ENCODE measurements at places on chromosomes 1 and 21. TPM values are rescaled to one million over a fixed set of nuclear protein-coding genes. Genes with fewer than 3 reads are reported as not detected.
A peak's percentile ranks its signal among the peaks of the same experiment; 100 is the strongest.

GRCh38 chr1:67811781-67812180 is 21.5 kb downstream of the GNG12 start:
- no peak for DNase-seq

The TNFAIP8L2 gene
- total RNA-seq: 17.9 TPM

The RPL11 gene
- total RNA-seq: 909 TPM

DNA sequence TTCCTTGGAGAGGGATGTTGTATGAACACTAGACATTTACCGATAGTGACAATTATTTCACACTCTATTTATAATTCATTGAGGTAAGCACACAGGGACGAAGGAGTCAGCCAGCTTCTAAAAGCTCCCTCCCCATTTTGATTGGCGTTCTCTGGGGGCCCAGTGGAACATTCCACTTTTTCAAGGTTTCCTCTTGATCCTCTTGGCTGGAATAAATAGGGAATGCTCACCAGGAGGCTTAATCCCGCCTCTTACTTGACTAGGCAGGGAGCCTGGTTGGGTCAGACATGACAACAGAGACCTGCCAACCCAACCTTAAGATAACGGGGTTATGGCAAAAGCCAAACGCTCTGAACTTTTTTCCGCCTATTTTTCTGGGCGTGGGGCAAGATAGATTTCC is 974 bp downstream of the ACTN2 start:
- no peak for DNase-seq

DNA sequence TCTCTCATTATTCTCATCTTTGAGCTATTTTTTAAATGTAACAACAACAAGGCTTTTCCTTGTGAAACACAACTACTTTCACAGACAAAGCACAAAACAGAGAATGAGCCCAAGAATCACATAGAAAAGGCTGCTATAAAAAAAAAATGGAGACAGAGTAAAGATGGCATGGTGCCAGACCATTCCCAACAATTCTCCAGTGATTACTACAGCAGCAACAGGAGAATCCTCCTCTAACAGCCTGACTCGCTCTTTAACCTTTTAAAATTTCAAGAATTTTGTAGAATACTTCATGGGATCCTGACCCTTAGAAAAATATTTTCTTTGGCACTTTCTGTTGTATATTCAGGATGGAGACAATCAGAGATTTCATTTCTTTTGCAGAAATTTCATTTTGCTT is 3.8 kb upstream of the BCAS2 start:
- DNase-seq: peak; percentile 27

DNA sequence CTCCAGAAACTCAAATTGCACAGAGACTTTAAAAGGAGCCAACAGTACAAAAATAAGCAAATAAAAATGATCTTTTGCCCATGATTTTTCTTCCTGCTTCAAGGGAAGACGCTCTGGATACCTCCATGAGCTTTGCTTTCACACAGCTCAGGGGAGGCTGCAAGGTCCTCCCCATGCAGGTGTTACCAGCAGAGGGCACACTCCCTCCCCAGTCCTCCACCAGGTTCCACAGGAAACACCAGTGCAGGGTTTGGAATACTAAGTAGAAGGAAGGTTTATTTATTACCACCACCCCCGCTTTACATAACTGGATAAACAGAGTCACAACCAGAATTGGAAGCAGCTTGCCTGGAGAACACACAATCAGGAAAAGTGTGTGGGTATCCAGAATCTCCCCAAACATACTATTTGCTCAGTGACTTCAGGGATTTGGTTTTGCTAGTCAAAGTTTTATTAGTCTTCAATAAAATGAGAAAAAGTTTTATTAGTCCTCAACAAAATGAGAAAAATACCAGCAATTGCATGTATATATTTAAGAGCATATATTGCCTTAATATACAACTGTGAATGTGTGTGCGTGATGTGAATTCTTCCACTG is 37.3 kb downstream of the HSD3B1 start:
- DNase-seq: peak; percentile 28

GRCh38 chr1:12629511-12629956 is 11.5 kb upstream of the DHRS3 start:
- no peak for DNase-seq

The CELA3B gene
- total RNA-seq: 7.0 TPM

GRCh38 chr1:228376651-228377631 is 29.7 kb downstream of the TRIM11 start:
- no peak for DNase-seq

DNA sequence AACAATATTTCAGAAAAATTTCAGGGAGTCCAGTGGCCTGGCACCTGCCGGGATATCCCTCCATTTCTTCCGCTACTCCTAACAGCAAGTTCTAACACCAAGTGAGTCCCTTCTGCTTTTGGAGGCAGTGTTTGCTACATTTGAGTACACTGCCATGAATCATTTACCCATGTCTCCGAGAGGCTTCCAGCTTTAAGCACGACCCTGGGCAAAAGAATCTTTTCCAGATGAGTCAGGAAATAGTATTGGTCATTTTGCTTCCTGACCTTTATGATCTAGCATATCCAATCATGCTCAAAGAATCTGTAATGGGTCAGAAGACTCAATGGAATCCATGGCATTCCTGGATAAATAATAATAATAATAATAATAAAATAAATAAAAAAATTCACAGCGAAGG is 60.7 kb upstream of the FMN2 start:
- peak; percentile 7 for DNase-seq

- DNase-seq: no peak
Measured at GRCh38 chr1:14733048-14733778, 134.7 kb downstream of the KAZN start.

- no peak for DNase-seq
Measured at GRCh38 chr1:190169311-190170067, 308.2 kb downstream of the BRINP3 start.

The PLA2G4A gene
- 6.6 TPM for total RNA-seq

GRCh38 chr1:31811605-31812004 is 4.2 kb downstream of the SPOCD1 start:
- DNase-seq: no peak

- no peak for DNase-seq
Measured at GRCh38 chr1:112317140-112317539, 78.9 kb upstream of the CTTNBP2NL start.

The HES4 gene
- total RNA-seq: 9.5 TPM

The HSD11B1 gene
- total RNA-seq: 11.7 TPM

The CACNA1E gene
- total RNA-seq: 0.10 TPM

The PLEKHG5 gene
- total RNA-seq: 20.1 TPM

GRCh38 chr1:42848823-42849537 is 2.6 kb downstream of the ZNF691 start:
- no peak for DNase-seq

The PPM1J gene
- total RNA-seq: 1.5 TPM

The AK4 gene
- 2.3 TPM for total RNA-seq

DNA sequence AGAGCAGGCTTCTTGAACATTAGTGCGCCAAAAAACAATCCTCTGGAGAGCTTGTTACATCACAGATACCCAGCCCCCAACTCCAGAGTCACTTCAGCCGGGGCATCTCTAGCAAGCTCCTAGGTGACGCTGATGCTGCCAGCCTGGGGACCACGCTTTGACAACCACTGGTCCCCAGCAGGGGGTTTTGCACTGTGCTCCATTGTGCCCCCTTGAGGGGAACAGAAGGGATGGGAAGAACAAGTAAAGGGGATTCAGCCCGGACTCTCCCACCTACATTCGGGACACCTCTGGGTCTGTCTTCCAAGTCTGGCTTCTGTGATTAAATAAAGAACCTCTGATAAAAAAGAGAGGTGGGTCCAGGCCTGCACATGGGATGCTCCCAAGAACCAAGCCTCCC is 60.4 kb downstream of the ATP5PO start:
- DNase-seq: no peak

GRCh38 chr1:234837713-234838112 is 227.7 kb upstream of the IRF2BP2 start:
- no peak for DNase-seq

- no peak for DNase-seq
Measured at GRCh38 chr1:117396074-117396473, 28.8 kb downstream of the MAN1A2 start.

DNA sequence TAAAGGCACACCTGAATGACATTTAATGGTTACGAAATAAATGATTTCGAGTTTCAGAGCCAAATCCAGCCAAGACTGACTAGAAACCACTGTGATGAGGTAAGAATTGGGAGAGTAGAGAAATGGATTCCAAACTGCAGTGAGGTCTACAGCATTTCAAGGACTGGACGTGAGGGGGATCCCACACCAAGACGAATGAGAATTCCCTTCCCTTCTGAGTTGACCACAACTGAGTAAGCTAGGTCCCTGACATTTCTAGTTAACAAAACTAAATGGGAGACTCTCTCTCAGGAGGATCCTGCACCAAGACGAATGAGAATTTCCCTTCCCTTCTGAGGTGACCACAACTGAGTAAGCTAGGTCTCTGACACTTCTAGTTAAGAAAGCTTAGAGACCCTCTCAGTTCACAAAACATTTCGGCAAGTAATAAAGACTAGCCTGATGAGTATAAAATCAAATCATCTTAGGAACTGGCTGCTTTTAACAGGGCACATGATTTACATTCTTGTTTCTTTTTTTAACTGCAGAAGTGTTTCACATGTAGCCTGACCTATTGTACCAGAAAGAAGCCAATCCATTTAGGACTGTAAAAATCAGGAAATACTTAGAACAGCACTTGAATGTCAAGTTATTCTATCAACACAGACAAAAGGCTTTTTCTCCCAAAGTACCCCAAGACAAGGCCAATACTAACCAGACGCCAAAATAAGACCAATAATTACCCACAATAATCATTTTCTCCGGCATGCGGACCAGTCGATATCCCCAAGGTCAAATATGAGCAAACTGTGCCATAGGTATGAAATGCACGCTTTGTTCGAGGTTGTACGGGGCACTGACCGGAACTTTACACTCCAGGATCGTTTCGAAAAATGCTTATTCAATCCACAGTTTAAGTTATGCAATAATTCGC is 1.4 kb upstream of the SPATA1 start:
- no peak for DNase-seq

The FCRL2 gene
- not detected for total RNA-seq

The MEGF6 gene
- 11.2 TPM for total RNA-seq

The RNU5D-1 gene
- not detected for total RNA-seq

The FCAMR gene
- not detected for total RNA-seq

DNA sequence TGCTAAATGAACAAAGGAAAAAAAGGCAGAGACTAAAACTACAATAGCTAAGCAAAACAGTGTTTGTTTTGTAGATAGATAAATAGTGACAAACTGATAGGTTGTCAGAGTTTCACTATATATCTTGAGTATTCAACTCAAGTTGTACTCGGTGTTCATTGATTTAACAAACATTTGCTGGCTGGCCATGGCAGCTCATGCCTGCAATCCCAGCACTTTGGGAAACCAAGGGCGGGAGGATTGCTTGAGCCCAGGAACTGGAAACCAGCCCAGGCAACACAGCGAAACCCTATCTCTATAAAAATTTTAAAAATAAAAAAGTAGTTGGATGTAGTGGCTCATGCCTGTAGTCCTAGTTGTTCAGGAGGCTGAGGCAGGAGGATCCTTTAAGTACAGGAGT is 17.3 kb downstream of the C1orf185 start:
- no peak for DNase-seq

GRCh38 chr1:4124631-4125145 is 224.6 kb upstream of the C1orf174 start:
- no peak for DNase-seq
